ENCODE measurements at places on chromosomes 5 and 9. TPM values are rescaled to one million over a fixed set of nuclear protein-coding genes. Genes with fewer than 3 reads are reported as not detected.

RAB3C gene
- total RNA-seq: 0.07 TPM

PRSS3 gene
- total RNA-seq: not detected

PLPP7 gene
- 216 TPM for total RNA-seq

PTGS1 gene
- 14.6 TPM for total RNA-seq

RNF183 gene
- total RNA-seq: not detected

- H3K27ac ChIP-seq: no peak overlapping the region
- H3K4me1 ChIP-seq: no peaks in the 10 kb centered on the region
- no peak overlapping the region for H3K4me3 ChIP-seq
- H3K27me3 ChIP-seq: no peaks in the 10 kb centered on the region
- DNase-seq: no peak
Observed at GRCh38 chr9:79254900-79255650, 316.7 kb upstream of the TLE4 start.

GRCh38 chr5:76705574-76705973 is 10.4 kb upstream of the F2R start:
- no peak overlapping the region for H3K4me3 ChIP-seq
- H3K27me3 ChIP-seq: no peaks in the 10 kb centered on the region
- H3K27ac ChIP-seq: no peak overlapping the region

- H3K27ac ChIP-seq: no peak overlapping the region
- no peak for DNase-seq
- no peak overlapping the region for H3K4me3 ChIP-seq
Observed at GRCh38 chr9:26193237-26193636, 515.0 kb upstream of the TUSC1 start.

DNA sequence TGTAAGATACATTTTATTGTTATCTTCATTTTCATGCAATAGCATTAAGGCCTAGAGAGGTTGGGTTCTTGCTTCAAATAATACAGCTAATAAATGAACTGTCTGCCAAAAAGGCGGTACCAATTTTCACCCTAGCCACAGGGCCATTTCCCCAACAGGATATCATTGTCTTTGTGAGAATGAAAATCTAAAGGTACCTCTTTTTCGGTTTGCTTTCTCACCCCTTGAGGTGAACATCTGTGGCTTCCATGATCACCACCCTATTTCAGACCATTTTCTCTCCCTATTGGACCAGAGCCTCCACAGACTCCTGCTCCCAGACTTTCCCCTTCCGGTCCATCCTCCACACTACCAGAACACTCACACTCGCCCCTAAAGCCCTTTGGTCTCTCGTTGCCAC is 60.2 kb downstream of the SFXN1 start:
- no peak overlapping the region for H3K4me3 ChIP-seq
- no peak for DNase-seq
- H3K27ac ChIP-seq: no peak overlapping the region
- no peaks in the 10 kb centered on the region for H3K27me3 ChIP-seq
- H3K36me3 ChIP-seq: no peaks in the 10 kb centered on the region

DNA sequence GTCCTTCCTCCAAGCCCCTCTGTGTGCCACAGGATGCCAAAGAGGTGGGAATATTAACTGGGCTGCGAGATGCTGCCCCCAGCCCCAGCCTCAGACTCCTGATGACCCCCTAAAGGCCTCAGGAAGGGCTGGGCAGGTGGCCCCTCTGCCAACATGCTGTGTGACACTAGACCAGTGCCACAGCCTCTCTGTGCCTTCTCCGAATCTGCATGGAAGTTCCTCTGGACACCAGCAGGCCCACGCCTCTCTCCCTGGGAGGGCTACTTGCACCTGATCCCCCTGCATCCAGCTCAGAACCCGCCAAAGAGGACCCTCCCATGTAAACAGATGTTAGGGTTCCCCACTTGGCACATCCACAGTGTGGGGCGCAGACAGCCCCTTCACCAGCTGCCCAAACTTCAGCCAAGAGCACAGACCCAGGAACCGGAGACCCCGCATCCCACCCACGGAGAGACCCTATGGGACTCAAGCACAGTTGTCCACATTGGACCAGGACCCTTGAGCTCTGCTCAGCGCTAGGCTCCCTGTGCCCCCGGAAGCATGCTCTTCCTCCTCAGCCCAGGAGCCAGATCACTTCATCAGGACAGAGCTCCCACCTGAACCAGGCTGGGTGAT is 91.6 kb upstream of the LMX1B start:
- no peak overlapping the region for H3K27ac ChIP-seq
- H3K27me3 ChIP-seq: no peaks in the 10 kb centered on the region

DNA sequence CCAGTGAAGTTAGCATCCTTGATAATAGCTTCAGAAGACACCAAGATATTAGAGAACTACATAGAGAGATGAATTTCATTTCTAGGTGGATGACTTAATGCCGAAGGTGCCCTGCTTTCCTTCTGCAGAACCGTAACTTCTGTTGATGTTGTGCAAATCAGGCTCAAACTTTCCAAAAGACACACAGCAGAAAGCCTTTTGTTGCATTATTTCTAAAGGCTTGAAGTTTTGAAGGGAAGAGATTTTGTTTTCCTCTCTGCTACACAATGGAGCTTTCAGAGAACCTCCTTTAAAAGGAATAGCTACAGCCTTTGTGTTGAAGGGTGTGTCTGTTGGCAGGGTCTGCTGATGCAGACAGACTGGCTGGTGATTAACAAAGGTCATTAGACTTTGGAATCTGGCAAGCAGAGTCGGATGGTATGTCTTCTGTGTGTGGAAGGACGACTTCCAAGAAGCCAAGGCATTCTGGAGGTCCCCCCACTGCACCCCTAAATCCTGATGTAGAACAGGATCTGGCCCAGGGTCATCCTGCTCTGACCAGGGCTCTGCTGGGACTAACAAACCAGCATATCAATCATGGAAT is 57.8 kb downstream of the ZNF462 start:
- peak overlapping the region; percentile 27 for H3K4me3 ChIP-seq
- H3K36me3 ChIP-seq: peaks cover 24% of the 10 kb centered on the region
- DNase-seq: no peak
- H3K27me3 ChIP-seq: no peaks in the 10 kb centered on the region
- peaks cover 63% of the 10 kb centered on the region for H3K4me1 ChIP-seq
- H3K27ac ChIP-seq: peak overlapping the region; percentile 96

DNA sequence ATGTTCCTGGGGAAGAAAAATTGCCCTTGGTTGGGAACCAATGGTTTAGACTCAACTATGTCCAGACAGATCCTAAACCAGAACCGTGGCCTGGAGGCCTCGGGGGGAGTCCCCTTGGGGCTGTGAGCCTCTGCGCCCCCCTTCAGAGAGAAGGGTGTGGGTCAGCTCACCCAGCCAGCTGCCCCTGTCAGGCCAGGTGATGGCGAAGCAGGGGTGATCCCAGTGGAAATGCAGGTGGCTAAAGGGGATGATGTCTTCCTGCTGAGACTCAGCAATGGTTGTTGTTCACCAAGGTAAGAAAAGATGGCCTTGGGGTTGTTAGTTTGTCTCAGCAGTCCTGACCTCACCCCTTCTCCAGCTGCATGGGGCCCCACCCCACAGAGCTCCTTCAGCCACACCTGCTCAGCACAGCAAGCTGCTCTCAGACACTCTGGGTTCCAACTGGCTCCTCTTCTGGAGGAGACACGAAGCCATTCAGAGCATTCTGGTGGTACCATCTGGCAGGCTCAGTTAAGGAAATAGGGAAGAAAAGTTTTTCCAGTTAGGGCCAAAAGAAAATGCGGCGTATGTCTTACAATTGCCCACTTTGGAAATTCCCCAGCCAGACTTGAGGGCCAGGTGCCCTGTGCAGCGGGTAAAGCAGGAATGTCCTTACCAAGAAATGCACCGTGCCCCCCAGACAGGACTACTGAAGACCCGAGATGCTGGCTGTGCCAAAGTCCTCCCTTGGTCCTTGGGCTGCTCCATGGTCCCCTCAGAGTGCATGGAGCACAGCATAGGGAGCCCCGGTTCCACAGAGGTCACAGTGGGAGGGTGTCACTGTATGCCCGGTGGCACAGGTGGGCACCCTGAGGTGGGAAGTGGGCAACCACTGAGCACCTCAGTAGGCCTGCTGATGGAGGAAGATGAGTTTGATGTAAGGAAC is 90.2 kb downstream of the NSUN2 start:
- H3K4me1 ChIP-seq: peaks cover 7% of the 10 kb centered on the region
- no peaks in the 10 kb centered on the region for H3K36me3 ChIP-seq
- no peak overlapping the region for H3K4me3 ChIP-seq
- no peak overlapping the region for H3K27ac ChIP-seq

- no peaks in the 10 kb centered on the region for H3K4me1 ChIP-seq
- no peaks in the 10 kb centered on the region for H3K36me3 ChIP-seq
- H3K27me3 ChIP-seq: no peaks in the 10 kb centered on the region
- no peak for DNase-seq
Observed at GRCh38 chr5:145872486-145872885, 328 bp downstream of the GRXCR2 start.

DNA sequence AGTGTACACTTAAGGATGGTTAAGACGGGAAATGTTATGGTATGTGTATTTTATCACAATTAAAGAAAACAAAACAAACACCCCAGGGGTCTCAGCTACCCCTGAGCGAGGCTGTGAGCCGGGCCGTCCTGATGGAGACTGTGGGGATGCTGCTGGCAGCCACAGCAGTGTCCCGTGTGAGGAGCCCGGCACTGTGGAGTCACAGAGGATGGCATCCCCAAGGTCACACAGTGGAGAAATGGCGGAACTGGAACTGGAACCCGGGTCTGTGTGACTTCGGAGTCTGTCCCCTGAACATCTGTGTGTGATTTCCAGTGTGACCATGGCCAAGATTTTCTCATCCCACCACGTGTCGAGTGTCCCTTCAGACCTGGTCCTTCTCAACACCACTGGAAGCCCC is 80.7 kb upstream of the PHYKPL start:
- H3K4me3 ChIP-seq: no peak overlapping the region
- H3K4me1 ChIP-seq: no peaks in the 10 kb centered on the region
- H3K27ac ChIP-seq: no peak overlapping the region
- DNase-seq: no peak

- H3K27me3 ChIP-seq: no peaks in the 10 kb centered on the region
- no peak for DNase-seq
- H3K4me1 ChIP-seq: no peaks in the 10 kb centered on the region
- H3K4me3 ChIP-seq: no peak overlapping the region
- H3K27ac ChIP-seq: no peak overlapping the region
Observed at GRCh38 chr5:97627272-97627671, 444.2 kb upstream of the RIOK2 start.

- peaks cover 14% of the 10 kb centered on the region for H3K4me1 ChIP-seq
- H3K27me3 ChIP-seq: no peaks in the 10 kb centered on the region
- H3K36me3 ChIP-seq: no peaks in the 10 kb centered on the region
- no peak overlapping the region for H3K27ac ChIP-seq
- no peak for DNase-seq
- H3K4me3 ChIP-seq: no peak overlapping the region
Observed at GRCh38 chr5:170333161-170333910, 35.8 kb upstream of the LCP2 start.

GRCh38 chr5:114390431-114390830 is 28.6 kb downstream of the KCNN2 start:
- H3K4me3 ChIP-seq: no peak overlapping the region
- no peaks in the 10 kb centered on the region for H3K36me3 ChIP-seq
- no peak overlapping the region for H3K27ac ChIP-seq
- no peaks in the 10 kb centered on the region for H3K27me3 ChIP-seq

DNA sequence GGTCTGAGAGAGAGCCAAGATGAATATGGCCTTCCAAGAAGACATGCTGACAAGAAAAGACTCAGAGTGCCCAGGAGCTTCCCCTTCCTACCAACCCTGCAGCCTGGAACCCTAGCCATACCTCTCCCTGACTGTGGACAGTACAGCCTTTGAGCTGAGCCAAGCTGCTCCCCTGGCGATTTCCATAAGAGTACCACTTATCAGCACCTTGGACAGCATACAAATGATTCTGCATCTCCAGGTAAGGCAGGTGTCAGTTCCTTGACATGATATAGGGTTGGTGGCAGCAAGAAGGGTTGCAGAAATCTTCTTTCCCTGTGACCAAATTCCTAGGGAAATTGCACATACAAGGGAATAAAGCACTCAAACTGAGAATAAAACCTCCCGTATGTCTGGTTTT is 58.3 kb downstream of the MFAP3 start:
- H3K27ac ChIP-seq: no peak overlapping the region
- H3K4me1 ChIP-seq: peaks cover 5% of the 10 kb centered on the region

- no peak overlapping the region for H3K27ac ChIP-seq
- H3K36me3 ChIP-seq: no peaks in the 10 kb centered on the region
- DNase-seq: no peak
- H3K4me1 ChIP-seq: no peaks in the 10 kb centered on the region
- no peaks in the 10 kb centered on the region for H3K27me3 ChIP-seq
- no peak overlapping the region for H3K4me3 ChIP-seq
Observed at GRCh38 chr5:39132128-39132447, 57.9 kb upstream of the RICTOR start.

GRCh38 chr9:111348821-111349271 is 18.8 kb upstream of the OR2K2 start:
- DNase-seq: no peak
- H3K27me3 ChIP-seq: no peaks in the 10 kb centered on the region
- no peak overlapping the region for H3K4me3 ChIP-seq
- no peaks in the 10 kb centered on the region for H3K36me3 ChIP-seq

GRCh38 chr5:58582019-58582802 is 664 bp upstream of the RAB3C start:
- H3K27me3 ChIP-seq: no peaks in the 10 kb centered on the region
- H3K27ac ChIP-seq: no peak overlapping the region
- H3K36me3 ChIP-seq: no peaks in the 10 kb centered on the region
- peaks cover 7% of the 10 kb centered on the region for H3K4me1 ChIP-seq

GRCh38 chr9:6790866-6791265 is 33.1 kb downstream of the KDM4C start:
- no peak overlapping the region for H3K4me3 ChIP-seq
- DNase-seq: no peak
- peaks cover 7% of the 10 kb centered on the region for H3K36me3 ChIP-seq
- peaks cover 20% of the 10 kb centered on the region for H3K4me1 ChIP-seq
- H3K27me3 ChIP-seq: no peaks in the 10 kb centered on the region

GRCh38 chr5:175826980-175827379 is 44.4 kb upstream of the CPLX2 start:
- DNase-seq: no peak
- no peaks in the 10 kb centered on the region for H3K27me3 ChIP-seq
- H3K36me3 ChIP-seq: no peaks in the 10 kb centered on the region
- H3K27ac ChIP-seq: no peak overlapping the region

- no peak overlapping the region for H3K4me3 ChIP-seq
- no peak overlapping the region for H3K27ac ChIP-seq
- H3K27me3 ChIP-seq: peaks cover 7% of the 10 kb centered on the region
- no peaks in the 10 kb centered on the region for H3K4me1 ChIP-seq
- H3K36me3 ChIP-seq: no peaks in the 10 kb centered on the region
Observed at GRCh38 chr5:176793736-176794135, 16.6 kb upstream of the UNC5A start.

DNA sequence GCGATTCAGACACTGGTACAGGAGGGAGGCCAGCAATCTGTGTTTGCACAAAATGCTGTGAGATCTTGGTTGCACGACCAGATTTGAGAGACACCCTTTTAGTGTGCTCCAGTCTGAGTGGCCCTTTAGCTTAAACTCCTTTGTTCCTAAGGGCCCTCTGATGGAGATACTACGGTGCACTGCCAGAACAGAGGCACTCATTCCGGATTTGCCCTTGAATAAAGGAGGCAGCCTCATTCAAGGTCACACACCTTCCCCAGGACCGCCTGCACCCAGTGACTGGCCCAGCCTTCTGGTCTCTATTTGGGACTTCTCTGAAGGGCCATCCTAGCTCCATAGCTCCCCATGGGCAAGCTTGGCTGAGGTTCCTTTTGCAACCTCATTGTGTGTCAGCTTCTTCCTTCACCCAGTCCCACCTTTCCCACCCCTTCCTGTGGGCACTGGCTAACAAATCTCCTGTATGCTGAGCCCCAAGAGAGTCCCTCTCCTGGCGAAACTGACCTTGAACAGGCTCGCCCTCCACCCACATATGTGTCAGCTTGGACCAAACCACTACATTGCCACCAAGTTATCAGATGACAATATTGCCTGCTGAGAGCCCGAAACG is 191.7 kb downstream of the GABBR2 start:
- no peak overlapping the region for H3K4me3 ChIP-seq
- no peaks in the 10 kb centered on the region for H3K4me1 ChIP-seq
- H3K27me3 ChIP-seq: no peaks in the 10 kb centered on the region
- H3K27ac ChIP-seq: no peak overlapping the region
- no peak for DNase-seq
